Stimulated activated CD8-positive, alpha-beta memory T cell treated with anti-CD3 and anti-CD28 coated beads, Interleukin-7, amount 100 ng/mL, for 1 hour (primary cell): ENCODE measurements at places on chromosomes 5 and 9.

GRCh38 chr9:80883426-80883825 lies 805.9 kb downstream of the TLE1 start:
- no peak for DNase-seq

GRCh38 chr5:135706474-135706873 lies 127.7 kb upstream of the CXCL14 start:
- DNase-seq, result no peak

DNA sequence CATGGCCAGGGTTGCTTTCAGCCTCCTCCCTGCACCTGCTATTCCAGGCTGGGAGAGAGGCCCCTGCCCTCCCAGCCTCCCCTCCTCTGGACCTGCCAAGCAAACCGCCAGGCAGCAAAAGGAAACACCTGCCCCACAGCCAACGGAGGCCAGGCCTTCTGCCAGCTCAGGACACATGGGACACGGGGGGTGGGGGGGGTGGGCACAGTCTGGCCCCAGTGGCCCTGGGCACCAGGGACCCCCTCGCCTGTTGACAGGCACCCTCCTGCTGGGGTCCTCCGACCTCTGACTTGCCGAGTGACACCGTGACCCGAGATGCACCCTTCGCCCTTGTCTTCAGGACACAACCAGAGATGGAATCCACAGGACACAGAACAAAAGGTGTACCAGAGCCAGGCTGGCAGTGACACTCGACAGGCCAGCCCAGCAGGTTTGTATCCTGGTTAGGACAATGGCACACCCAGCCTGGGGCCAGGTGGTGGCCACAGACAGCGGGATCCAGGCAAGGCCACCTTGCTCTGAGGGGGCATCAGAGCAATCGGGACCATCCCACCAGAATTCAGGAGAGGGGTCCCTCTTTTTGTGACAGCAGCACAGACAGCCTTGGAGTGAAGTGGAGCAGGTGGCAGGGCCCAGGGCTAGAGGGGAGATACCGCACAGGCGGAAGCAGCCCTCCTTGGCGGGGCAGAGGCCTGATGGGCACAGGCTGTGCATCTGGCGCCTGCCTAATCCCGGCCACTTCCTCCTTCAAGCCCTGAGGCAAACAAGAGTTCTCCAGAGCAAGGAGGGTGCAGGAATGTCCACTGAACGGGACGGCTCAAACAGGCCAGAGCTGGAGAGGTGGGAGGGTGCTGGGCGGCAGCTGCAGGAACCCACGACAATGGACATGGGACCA lies 1.3 kb upstream of the TMEM210 start:
- no peak for DNase-seq

DNA sequence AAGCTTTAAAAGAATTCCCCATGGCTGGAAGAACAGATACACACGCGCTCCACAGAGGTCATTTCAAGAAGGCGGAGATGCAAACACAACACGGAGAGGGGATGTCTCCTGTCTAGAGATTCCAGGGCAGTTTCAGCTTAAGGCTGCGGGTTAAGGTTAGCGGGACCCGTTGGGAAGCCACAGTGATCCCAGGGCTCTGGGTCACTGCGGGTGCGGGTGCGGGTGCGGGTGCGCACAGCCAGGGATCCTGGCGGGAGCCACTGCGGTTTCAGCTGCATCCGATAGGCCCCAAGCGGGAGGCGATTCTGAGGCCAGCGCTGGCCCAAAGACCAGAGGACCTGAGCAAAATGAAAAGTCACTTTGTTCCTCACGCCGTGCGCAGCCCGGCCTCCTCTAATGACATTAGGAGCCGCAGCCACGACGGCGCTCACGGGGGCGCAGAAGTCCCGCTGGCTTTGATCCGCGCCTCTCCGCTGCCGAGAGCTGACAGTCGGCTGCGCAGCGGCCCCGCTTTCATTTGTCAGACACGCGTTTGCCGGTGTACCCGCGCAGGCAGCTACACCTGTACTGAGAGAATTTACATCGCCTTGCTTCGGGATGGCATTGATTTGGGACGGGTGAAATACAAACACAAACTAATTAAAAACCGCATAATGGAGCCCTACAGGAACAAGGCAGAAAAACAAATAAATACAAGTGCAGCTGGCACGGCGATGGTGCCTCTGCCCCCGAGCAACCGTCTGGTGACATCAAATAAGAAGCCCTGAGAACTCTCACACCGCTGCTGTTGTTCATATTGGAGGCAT lies 5.3 kb upstream of the IRX1 start:
- DNase-seq, result no peak

DNA sequence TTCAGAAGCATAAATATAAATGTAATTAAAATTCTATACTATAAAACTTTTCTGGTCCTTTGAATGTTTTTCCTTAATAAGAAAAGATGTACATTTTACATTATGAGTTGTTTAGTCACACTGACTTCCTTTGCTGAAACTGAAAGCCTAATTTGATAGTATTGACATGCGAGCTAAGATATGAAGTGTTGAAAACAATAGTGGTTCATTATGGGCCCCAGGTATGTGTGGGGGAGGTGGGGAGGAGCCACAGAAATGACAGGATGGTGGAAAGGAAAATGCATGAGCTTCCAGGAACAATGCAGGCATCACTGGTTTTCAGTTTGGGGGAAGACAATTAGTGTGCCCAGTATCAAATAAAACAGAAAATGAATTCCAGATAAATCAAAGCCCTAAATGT lies 35.4 kb upstream of the RLN1 start:
- DNase-seq, result no peak

- no peak for DNase-seq
Observed at GRCh38 chr9:133108794-133109641, 12.0 kb downstream of the RALGDS start.

GRCh38 chr5:131825404-131826013 lies 28.7 kb upstream of the FNIP1 start:
- no peak for DNase-seq

GRCh38 chr5:31671339-31671741 lies 32.4 kb downstream of the PDZD2 start:
- no peak for DNase-seq

GRCh38 chr5:162916368-162916767 lies 521.0 kb upstream of the CCNG1 start:
- DNase-seq, result no peak

DNA sequence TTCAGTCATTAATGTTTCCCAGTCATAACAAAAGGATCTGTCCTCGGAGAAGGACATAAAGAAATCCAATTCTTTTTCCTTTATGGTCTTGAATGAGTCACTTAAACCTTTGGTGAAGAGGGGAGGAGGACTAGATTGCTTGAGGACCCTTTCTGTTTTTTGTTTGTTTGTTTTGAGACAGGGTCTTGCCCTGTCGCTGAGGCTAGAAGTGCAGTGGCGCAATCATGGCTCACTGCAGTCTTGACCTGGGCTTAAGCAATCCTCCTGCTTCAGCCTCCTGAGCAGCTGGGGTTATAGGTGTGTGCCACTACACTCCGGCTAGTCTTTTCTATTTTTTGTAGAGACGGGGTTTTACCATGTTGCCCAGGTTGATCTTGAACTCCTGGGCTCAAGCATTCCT lies 12.3 kb downstream of the TIGD6 start:
- no peak for DNase-seq

GRCh38 chr5:133830911-133831310 lies 137.5 kb downstream of the C5orf15 start:
- no peak for DNase-seq

GRCh38 chr5:54296386-54296785 lies 14.0 kb downstream of the ARL15 start:
- DNase-seq, result no peak

GRCh38 chr5:68070591-68071281 lies 144.8 kb upstream of the PIK3R1 start:
- no peak for DNase-seq

GRCh38 chr9:27337833-27338526 lies 41.0 kb upstream of the EQTN start:
- DNase-seq, result no peak

DNA sequence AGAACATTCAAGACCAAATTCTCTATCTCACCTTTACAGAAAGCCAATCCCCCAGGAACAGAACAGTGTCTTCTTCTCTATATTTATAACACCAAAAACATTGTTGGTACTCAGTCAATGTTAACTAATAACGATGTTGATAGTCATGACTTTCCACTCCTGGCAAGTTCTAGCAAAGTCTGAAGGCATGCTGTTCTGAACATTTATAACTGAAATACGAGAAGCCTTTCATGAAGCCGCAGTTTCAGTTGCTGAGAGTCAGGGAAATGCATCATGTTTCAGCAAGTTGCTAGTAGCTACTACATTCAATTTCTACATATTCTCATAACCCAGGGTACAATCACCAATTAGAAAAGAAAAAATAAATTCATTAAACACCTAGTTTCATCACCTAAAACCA lies 301.4 kb downstream of the PDE4D start:
- no peak for DNase-seq

GRCh38 chr5:8767746-8768145 lies 778.1 kb downstream of the SEMA5A start:
- no peak for DNase-seq
